ENCODE measurements at places on chromosomes 16 and 17.

GRCh38 chr17:79490530-79490929 is 120.3 kb downstream of the RBFOX3 start:
- no peak for DNase-seq

DNA sequence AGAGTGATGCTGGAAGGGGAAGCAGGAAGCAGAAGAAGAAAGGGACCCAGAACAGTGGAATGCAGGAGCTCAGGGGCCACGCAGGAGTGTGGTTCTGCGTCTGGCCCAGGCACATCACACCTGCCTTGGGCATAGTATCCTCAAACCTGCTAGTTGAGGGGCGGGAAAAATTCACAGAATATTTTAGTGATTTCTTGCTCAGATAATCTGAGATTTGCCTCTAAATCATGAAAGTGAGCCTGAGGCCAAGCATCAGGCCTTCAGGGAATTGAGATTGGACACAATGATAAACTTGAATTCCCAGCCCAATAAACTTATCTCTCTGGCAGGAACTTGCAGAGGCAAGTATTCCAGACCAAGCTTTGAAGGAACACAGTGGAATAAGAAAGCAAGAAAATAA is 48.5 kb upstream of the CCL2 start:
- DNase-seq = no peak

- DNase-seq = peak; percentile 4
These were observed 33.6 kb upstream of the CPPED1 start for GRCh38 chr16:12837291-12837690.

GRCh38 chr17:46910179-46910927 is 12.6 kb upstream of the GOSR2 start:
- DNase-seq = no peak

DNA sequence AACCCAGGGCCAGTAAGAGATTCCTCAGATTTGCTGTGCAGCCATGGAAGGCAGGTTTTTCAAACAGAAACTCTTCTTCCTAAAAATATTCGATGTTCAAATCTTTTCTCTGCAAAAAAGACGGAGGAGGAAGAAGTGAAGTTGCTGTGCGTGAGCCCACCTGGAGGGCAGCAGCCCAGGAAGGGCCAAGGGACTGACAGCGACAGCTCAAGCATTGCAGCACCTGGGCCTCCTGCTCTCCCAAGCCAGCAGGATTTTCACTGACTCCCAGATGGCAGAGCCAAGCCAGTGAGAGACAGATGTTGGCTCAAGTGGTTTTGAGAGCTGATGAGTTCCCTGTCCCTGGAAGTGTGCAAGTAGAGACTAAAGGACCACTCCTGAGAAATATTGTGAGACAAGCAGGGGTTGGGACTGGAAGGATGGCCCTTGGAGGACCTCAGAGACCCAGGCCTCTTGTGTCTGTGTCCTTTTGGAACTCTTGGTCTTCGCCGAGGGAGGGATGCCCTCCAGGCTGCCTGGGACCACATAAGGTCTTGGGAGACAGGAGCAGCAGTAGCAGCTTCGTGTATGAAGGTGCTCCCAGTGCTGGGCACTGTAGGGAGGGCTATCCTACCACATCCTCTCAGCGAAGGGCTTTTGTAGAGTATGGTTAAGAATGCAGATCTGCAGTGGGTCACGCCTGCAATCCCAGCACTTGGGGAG is 29.3 kb upstream of the TNFRSF13B start:
- DNase-seq = no peak

DNA sequence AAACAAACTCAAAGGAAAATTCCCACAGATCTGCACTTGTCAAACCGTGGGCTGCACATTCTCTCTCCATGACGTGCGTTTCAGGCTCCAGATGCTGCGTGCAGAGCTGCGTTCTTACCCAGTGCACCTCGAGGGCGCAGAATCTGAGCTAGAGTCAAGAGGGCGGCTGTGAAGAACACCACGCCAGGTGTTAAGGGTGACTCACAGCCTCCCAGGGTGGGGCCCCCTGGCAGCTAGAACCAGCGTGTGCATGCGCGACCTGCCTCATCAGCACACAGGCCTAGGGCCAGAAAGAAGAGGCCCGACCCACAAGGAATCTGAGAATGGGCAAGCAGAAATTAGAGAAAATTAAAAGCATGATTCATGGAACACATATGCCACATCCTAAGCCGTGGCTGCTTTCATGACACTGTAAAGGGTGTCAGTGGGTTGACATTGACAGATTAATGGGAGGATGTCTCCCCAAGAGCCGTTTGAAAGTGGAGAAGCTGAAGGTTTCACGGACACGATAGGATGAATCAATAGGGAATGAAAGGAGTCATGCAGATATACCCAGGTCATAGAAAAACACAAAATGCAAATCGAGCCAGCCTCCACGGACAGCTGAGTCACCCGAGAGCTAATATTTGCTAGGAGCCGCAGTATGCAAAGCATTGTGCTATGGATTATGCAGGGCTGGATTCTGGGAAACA is 29.0 kb downstream of the MARCHF10 start:
- no peak for DNase-seq

DNA sequence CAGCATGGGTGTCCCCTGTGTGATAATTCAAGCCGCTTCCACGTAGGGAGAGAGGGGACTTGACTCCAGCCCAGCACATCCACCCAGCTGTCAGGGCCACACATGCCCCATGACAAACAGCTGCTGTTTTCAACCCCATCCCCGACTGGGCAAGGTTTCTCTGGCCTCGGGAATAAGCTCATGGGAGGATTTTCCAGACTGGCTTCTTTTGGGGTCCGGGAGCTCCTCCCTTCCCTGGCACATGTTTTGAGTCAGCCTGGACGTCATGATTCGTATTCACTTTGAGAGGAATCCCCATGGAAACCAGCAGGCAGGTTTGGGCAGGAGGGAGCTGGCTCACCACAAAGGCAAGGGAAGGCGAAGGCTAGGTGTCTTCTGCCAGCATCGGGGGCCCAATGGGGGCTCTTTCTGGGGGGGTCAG is 156.4 kb downstream of the CMIP start:
- no peak for DNase-seq

All from KG1 (cell line).